Stimulated activated CD4-positive, alpha-beta T cell treated with anti-CD3 and anti-CD28 coated beads, Interleukin-12 subunit alpha, Interleukin-12 subunit beta, amount 100 ng/mL, for 4 hours (primary cell): ENCODE measurements at places on chromosomes 2 and 18.
A peak's percentile ranks its signal among the peaks of the same experiment; 100 is the strongest.

DNA sequence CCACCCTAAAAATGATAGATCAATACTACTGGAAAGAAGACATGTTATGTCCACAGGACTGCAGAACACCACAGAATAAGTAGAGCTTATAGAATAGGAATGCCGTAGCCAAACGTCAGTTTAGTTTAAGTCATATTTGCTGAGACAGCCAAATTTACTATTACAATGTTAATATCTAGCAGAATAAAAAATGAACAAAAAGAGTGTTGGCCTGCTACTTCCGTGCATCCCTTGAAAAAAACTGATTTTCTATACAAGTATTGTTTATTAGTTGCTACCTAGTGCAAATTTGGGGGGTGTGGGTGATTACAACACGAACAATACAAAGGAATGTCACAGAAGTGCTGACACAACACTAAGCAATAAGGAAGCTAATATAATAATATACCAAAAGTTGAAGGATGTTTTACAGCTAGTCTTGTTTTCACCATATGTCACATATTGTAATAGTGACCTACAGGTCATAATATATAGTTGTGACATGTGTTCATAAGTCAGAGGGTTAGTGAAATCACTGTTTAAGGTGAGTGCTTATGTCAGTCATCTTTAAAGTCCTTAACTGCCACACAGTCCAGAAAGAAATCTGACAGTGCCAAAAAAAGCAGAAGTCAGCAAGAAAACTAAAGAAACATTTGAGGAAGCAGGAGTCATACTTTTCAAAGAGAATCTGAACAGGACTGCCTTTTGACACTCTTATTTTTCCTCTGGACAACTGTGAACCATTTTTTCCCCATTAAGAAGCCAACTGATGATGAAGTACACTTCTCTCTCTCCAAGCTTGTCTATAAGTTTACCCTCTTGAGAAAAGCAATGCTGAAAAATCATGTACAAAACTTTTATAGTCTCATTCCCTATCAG is 376.4 kb downstream of the ZEB2 start:
- no peak for DNase-seq

DNA sequence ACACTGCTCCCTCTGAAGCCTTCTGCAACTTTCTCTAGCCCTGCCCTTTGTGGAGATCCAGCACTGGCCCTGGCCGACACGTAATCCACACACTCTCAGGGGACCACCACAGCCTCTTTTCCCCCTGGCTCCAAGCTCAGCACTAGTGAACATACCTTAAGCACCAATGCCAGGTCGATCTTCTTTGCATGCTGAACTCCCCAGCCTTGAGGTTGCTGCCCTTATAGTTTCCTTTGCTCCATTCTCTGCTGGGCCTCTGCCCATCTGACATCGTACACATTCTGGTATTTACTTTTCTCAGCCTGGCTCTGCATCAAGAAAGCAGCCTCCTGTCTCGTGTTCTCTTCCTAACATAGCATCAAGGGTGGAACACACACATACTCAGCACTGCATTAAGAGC is 361.5 kb downstream of the LPIN1 start:
- DNase-seq: no peak

DNA sequence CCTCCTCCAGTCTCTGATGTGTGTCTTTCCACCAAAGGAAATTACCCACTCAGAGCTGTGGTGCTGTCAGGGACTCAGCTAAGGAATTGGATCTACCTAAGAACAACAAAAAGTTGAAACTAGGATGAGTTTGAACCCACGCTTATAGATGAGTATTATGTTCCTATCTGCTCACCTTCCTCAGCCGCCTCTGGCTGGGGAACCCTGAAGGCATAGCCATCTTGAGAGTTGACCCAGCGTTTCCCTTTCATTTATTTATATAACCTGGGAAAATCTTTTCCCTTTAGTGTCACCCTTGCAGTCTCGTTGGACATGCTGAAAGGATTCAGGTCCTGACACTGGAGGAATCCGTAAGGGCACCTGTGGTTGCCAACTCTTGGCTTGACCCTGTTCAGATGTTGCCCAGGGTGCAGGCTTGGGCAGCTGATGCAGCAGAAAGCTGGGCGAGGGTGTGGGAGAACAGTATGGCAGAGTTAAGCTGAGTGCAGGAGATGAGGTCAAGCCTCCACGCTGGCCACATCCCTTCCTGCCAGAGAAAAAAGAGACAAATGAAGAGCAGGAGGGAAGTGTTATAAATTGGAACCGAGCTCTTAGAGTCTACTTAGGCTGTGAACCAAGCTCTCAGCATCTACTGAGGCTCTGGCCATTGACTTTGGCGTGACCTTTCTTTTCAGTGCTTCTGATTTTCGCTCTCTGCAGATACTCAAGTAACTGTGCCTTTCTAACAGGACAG is 1.9 kb downstream of the CDH20 start:
- no peak for DNase-seq

DNA sequence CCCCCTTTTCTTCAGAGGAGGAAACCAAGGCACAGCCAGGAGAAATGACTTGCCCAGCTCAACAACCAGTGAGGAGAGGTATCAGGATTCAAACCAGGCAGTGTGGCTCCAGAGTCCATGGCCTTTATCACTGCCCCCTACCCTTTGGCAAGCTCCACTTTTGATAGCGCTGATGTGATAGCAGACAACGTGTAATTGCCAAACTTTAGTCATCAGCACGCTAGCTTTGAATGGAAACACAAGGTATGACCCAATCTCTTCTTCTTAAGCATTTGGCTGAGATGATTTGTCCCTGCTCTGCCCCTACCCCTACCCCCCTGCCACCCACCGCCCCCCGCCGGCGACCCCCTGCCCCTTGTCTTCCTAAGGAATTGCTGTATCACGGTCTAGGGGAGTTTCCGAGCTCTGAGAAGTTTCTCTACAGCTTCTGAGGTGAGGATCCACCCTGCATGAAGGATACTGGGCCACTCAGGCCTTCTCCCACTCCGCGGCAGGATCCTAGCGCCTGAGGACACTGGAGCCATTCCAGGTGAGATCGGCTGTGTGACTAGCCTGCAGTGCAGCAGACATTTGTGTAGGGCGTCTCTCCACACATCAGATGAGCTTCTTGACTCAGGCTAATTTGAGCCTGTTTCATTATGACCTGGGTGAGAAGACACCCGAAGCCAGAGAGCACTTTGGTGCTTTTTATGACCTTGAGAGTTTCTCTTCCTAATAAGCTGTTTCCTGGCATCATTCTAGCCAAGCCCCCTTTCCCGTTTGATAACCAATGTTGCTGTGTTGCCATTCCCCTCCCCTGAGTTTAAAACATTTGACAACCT is 75.1 kb upstream of the MAP4K4 start:
- DNase-seq: no peak

- no peak for DNase-seq
Observed at GRCh38 chr2:14270036-14270582, 362.4 kb upstream of the LRATD1 start.

- DNase-seq: no peak
Observed at GRCh38 chr18:6509832-6510231, 95.1 kb upstream of the L3MBTL4 start.

DNA sequence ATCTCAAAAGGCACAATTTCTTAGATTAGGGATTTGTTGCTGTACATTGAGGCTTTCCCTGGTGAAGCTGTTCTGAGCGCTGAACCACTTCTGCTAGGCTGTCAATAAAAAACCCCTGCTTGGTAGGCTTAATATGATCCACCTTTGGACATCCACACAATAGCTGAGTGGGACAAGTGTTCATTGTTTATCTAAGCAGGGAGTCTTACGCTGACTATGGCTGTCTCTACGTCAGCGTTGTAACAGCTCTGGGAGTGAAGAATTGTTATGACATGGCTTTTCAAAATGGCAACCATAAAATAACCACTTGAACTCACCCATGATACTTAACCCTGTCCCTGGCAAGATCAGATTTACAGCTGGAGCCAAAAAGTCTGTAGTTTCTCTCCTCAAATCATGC is 111.5 kb upstream of the SULT1C3 start:
- DNase-seq: no peak

DNA sequence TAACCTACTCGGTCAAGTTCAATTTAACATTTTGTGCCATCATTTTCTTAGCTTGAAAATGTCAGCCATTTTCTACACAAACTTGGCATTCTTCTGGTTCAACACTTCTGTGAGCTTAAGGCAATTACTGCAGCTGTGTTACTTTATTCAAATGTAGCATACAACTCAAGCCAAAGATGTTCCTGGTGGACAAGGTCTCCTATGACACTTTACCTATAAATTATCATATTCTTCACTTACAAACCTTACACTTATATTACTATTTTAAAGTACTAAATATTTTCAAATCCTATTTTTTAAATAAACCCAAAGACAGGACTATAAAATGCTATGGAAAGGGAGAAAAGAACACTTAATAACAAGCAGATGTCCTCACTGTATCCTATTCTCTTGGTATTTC is 1045.3 kb downstream of the TSN start:
- DNase-seq: no peak

GRCh38 chr2:56008661-56009431 is 85.3 kb upstream of the EFEMP1 start:
- no peak for DNase-seq

DNA sequence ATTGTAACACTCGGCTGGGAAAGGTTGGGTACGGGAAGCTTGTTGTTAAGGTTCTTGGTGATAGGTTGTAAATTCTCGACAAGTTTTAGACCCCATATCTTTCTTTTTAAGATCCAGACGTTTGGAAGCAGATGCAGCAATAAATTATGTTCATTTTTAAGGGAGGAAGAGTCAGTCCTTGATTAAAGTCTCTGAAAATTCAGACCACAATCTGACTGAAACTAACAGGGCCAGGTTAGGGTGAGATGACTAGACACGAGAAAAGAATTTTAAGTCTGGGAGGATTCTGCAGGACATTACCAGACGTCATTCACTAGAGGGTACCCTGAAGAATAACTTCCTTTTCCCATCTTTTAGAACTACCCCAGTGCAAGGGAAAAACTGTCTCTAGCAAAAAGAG is 16.1 kb downstream of the WIPF1 start:
- DNase-seq: no peak

DNA sequence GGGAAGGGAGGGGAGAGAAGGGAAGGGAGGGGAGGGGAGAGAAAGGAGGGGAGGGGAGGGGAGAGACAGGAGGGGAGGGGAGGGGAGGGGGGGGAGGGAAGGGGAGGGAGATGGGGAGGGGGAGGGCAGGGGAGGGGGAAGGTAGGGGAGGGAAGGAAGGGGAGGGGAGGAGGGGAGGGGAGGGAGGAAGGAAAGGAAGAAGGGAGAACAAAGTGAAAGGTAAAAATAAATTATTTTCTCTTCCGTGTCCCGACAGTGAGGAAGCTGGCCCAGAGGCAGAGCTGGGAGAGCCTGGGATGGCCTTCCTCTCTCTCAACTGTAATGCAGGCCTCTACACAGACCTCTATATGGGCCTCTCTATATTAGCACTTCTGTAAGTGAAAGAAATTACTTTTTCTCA is 53.2 kb downstream of the CD226 start:
- no peak for DNase-seq

GRCh38 chr2:24429197-24430074 is 61.6 kb upstream of the NCOA1 start:
- no peak for DNase-seq

- no peak for DNase-seq
Observed at GRCh38 chr18:2895391-2895790, 48.6 kb downstream of the EMILIN2 start.

GRCh38 chr2:43302961-43303494 is 76.6 kb upstream of the ZFP36L2 start:
- DNase-seq: no peak

DNA sequence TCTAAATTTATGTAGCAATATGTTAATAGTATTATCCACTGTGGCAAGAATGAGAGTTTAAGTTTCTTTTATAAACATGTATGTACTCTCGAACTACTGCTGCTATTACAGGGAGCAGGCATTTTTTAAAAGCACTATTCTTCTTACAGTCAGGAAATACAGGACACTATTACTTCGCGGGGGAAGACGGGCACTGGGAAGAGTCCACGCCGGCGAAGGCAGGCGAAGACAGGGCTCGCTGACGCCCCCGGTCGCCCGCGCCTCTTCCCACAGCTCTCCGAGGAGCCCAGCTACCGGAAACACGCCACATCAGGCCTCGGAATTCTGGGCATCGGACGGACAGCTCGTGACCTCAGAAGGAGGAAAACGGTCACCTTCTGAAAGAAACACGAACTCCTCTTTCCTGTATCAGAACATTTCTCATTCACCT is 90.2 kb downstream of the FAM161A start:
- no peak for DNase-seq

DNA sequence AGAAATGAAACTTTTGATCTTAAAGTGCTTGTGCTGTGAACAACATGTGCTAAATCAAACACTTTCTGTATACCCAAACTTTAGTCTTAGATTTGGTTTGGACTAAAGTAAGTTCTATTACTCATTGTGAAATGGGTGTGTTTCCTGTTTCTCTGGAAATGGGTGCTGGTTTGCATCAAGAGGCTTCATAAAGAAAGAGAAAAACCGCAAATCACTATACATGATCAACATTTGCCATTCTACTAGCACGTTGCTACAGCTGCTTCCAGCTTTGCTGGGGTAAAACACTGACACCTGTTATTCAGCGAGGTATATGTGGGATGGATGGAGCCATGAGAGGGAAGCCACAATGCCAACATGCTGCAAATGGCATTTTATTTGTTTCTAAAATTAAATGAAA is 547.0 kb upstream of the ACVR2A start:
- peak; percentile 5 for DNase-seq

DNA sequence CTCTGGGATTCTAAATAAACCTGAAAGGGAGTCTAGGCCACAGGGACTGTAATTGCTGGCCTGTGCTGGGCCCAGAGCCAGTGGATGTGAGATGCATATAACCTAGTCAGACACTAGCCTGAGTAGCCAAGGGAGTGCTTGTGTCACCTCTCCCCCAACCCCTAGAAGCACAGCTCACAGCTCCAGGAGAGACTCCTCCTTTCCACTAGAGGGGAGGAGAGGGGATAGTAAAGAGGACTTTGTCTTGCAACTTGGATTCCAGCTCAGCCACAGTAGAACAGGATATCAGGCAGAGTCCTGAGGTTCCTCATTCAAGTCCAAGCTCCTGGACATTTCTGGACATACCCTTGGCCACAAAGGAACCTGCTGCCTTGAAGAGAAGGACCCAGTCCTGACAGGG is 18.4 kb upstream of the EVA1A start:
- DNase-seq: no peak

DNA sequence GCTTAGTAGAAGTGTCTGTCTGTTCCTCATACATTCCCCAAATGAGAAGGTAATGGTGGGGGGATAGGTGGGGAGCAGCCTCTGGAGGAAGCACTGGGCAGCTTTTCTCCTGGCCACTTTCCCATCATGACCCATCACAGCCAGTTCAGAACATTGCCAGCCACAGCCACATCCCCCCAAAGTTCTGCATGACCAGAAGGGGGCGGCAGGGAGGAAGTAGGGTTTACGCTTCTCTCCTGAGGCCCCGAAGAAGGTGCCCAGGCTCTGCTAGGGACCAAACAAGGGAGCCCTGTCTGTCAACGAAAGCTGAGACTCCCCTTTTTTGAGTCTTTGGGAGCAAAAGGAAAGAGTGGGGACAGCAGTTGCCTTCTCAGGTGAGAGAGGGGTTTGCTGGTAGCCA is 7.7 kb downstream of the IGFBP5 start:
- peak; percentile 19 for DNase-seq
